ENCODE measurements at places on chromosomes 4 and X.

DNA sequence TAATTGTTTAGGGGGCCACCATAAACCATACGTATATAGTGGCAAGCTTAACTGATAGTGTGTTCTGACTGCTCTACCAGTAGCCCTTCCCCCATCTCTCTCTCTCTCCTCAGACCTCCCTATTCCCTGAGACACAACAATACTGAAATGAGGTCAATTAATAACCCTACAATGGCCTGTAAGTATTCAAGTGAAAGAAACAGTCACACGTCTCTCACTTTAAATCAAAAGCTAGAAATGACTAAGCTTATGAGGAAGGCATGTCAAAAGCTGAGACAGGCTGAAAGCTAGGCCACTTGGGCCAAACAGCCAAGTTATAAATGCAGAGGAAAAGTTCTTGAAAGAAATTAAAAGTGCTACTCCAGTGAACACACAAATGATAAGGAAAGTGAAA, 78.0 kb downstream of the PRDM5 start:
- DNase-seq, result no peak

DNA sequence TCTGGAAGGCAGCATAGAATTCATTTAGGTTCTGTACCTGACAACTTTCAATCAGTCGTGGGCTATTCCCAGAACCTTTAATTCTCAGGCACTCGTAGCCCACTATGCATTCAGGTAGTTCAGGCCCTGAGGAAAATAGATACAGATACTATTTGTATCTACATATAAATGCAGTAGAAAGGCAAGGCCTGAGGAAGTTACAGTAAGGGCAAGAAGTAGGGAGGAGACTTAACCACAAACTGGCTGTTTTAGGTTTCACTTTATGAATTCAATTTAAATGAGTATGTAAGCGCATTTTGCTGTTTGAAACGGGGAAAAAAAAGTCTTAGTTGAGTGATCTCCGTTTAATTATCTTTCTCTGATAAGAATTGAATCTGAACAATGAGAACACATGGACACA, 529.4 kb upstream of the ATOH1 start:
- no peak for DNase-seq

- no peak for DNase-seq
Measured at GRCh38 chrX:131045726-131046125, 12.4 kb upstream of the ARHGAP36 start.

- no peak for DNase-seq
Measured at GRCh38 chr4:83662204-83662603, 126.3 kb downstream of the GPAT3 start.

DNA sequence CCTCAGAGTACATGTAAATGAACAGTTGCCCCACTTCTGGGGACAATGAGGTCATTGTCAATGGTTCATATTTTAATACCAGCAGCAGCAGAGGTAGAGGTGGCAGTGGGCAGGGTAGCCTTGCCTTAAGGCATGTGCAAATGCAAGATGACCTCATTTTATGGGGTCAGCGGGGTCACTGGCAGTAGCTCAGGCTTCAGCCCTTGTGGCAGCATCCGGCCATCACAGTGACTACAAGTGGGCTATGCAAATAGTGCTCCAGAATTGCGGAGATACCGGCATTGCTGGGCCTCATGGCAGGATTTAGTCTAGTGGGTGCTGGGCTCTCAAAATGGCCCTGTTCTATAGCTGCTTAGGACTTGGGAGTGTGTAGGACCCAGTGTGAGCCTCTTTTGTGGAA, 144.7 kb downstream of the FAM47A start:
- no peak for DNase-seq

- DNase-seq, result no peak
Measured at GRCh38 chr4:37780444-37781130, 45.9 kb upstream of the PGM2 start.

DNA sequence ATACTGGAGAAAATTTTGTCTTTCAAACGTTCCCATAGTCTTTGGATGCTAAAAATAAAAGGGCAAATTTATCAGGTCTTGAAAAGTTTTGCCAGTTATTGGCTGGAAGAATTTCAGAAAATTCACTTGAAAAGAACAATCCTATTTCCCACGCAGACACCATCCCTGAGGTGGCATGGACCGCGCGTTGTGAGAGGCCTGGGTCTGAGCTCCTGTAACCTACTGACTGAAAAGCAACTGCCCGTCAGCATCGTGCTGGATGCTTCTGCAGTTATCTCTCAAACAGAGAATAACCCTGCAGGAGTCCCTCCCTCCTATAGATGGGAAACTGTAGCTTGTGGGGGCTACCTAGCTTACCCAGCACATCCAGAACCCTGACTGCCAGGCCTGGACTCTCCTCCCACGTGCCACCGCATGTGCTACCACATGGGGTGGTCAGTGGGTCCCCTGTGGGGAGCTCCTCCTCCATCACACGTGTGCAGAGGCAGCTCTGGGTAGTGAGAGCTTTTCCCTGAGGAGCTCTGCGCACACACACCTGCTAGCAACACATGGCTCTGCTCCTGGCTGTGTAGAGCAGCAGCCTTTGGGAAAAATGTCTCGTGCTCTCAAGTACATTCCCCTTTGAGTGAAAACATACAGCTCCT, 36.1 kb downstream of the NSG1 start:
- no peak for DNase-seq

- no peak for DNase-seq
Measured at GRCh38 chrX:21806691-21807090, 32.7 kb upstream of the MBTPS2 start.

- DNase-seq, result no peak
Measured at GRCh38 chr4:183366206-183366835, 44.1 kb upstream of the CLDN24 start.

DNA sequence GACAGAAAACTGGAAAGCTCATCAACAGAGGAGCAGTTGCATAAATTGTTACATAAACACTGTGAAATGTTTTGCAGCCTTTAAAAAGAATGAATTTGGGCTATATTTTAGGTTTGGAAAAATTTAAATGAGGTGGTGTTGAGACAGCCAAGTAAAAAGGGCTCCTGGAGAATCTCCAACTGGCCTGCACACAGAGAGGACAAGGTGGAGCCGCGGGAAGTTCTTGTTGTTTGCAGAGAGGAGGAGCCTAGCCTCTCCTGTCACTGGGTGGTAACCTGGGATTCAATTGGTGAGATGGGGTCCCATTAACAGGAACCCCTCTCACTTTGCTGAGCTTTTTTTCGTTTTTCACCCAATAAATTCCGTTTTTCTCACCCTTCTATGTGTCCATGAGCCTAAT, 13.4 kb downstream of the GIMD1 start:
- DNase-seq, result no peak

Data from stimulated activated CD4-positive, alpha-beta T cell treated with anti-CD3 and anti-CD28 coated beads, TNF-alpha, amount 100 ng/mL, for 24 hours (primary cell).